Sigmoid colon (tissue), 7 donors: ENCODE measurements at places on chromosomes 2 and 18. TPM values are rescaled to one million over a fixed set of nuclear protein-coding genes. Genes with fewer than 3 reads are reported as not detected.

IL36G gene
- total RNA-seq = not detected

GATA6 gene
- 3.5 TPM for total RNA-seq

GAD1 gene
- total RNA-seq = not detected

GPR75 gene
- 2.2 TPM for total RNA-seq

AKAIN1 gene
- total RNA-seq = not detected

CCDC68 gene
- total RNA-seq = 4.3 TPM

AMER3 gene
- total RNA-seq = not detected

DNA sequence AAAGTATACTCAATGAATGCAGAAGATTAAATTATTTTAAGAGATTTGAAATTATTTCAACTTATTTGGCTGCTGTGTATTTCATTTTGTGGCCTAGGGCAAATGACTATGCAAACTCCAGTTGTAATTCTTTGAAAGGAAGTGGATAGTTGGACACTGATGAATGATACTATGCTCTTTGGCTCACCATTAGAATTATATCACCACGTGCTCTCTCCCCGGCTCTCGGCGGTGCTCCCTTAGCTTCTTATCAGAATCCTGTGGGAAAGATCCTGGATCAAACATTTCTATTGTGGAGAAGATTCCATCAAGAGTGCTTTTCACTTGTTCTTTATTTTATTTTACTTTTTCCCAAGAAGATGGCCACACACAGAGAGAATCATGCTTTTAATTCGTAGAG is 55.2 kb downstream of the ADCYAP1 start:
- H3K36me3 ChIP-seq = no peaks in the 10 kb centered on the region
- no peak overlapping the region for H3K4me3 ChIP-seq
- no peak overlapping the region for H3K27ac ChIP-seq
- no peaks in the 10 kb centered on the region for H3K27me3 ChIP-seq
- DNase-seq = no peak

DNA sequence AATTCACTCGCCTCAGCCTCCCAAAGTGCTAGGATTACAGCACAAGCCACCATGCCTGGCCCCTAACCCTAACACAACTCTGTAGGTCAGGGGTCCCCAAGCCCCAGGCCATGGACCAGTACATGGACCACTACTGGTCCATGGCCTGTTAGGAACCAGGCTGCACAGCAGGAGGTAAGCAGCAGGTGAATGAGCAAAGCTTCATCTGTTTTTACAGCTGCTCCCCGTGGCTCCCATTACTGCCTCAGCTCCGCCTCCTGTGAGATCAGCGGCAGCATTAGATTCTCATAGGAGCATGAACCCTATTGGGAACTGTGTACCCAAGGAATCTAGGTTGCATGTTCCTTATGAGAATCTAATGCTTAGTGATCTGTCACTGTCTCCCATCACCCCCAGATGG is 201.7 kb downstream of the NRP2 start:
- H3K4me1 ChIP-seq = peaks cover 11% of the 10 kb centered on the region
- no peaks in the 10 kb centered on the region for H3K27me3 ChIP-seq
- peak overlapping the region; percentile 80 for H3K27ac ChIP-seq
- no peak for DNase-seq
- H3K36me3 ChIP-seq = no peaks in the 10 kb centered on the region

- H3K36me3 ChIP-seq = no peaks in the 10 kb centered on the region
- H3K27me3 ChIP-seq = no peaks in the 10 kb centered on the region
- no peak overlapping the region for H3K4me3 ChIP-seq
- H3K4me1 ChIP-seq = peaks cover 19% of the 10 kb centered on the region
- no peak overlapping the region for H3K27ac ChIP-seq
- DNase-seq = no peak
These were observed 205.5 kb downstream of the BCL2 start for GRCh38 chr18:63113899-63114565.

DNA sequence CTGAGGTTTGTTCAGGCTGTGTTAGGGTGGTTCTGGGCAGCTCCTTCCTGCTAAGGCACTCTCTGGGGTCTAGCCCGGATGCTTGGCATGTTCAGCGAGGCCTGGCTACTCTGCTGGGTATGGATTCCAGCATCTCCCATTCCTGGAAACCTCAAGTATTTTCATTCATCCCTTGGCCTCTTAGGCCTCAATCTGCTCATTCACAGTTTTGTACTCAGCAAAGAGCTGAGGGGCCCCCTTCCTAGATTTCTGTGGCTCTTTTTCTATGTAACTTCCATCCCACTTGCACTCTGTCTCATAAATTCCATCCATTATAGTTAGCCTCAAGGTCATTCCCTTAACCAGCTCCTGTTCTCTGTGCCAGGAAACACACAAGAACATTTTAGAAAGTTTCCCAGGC is 798.8 kb upstream of the HS6ST1 start:
- no peak for DNase-seq
- no peaks in the 10 kb centered on the region for H3K27me3 ChIP-seq
- no peaks in the 10 kb centered on the region for H3K36me3 ChIP-seq
- H3K4me1 ChIP-seq = no peaks in the 10 kb centered on the region
- no peak overlapping the region for H3K4me3 ChIP-seq

DNA sequence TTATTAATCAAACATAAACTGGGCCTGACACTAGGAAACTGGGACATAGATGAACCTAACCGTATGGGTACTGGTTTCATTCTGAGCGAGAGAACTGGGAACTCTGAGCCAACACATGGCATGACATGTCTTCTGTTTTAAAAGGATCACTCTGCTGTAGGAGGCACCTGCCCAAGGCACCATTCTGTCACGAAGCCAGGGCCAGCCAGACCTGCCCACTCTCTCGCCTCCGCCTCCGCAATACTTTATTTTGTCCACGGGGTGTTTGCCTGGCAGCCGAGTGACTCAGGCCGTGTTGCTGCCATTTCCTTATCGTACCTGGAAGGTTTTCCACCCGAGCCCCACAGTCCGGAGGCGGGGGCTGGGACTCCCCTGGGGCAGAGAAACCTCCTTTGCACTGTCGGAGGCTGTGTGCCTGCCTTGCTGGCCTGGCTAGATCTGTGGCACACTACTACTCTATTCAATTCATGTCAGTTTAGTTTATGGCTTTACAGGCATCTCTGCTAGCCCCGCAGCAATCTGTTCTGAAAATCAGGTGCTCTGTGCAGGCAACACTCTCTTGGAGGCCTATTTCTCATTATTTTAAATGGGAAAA is 120.4 kb upstream of the ACKR3 start:
- H3K4me1 ChIP-seq = no peaks in the 10 kb centered on the region
- H3K36me3 ChIP-seq = no peaks in the 10 kb centered on the region
- no peak for DNase-seq
- H3K27ac ChIP-seq = no peak overlapping the region
- H3K4me3 ChIP-seq = no peak overlapping the region

DNA sequence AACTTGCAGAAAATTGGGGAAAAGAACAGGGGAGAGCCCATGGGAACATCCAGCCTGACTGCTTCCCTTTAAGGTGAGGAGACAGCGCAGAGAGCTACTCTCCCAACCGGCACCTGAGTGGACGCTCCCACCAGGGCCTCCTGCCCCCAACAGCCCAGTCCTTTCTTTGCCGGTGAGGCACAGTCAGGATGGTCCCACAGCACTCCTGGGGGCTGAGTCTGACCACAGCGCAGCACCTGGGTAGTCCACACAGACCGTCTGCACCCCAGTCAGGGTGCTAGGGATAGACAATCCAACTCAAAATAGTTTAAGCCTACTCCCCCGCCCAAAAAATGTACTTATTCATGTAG is 74.5 kb downstream of the MEX3C start:
- no peak overlapping the region for H3K27ac ChIP-seq
- H3K27me3 ChIP-seq = no peaks in the 10 kb centered on the region
- no peaks in the 10 kb centered on the region for H3K36me3 ChIP-seq
- no peaks in the 10 kb centered on the region for H3K4me1 ChIP-seq
- no peak for DNase-seq

GRCh38 chr2:23430263-23430662 is 45.3 kb downstream of the KLHL29 start:
- H3K27ac ChIP-seq = peak overlapping the region; percentile 65
- H3K4me1 ChIP-seq = peaks cover 59% of the 10 kb centered on the region
- H3K27me3 ChIP-seq = no peaks in the 10 kb centered on the region
- DNase-seq = no peak
- no peaks in the 10 kb centered on the region for H3K36me3 ChIP-seq
- no peak overlapping the region for H3K4me3 ChIP-seq

GRCh38 chr2:152740743-152741328 is 22.4 kb downstream of the ARL6IP6 start:
- H3K4me1 ChIP-seq = peaks cover 4% of the 10 kb centered on the region
- peaks cover 8% of the 10 kb centered on the region for H3K36me3 ChIP-seq
- H3K27me3 ChIP-seq = no peaks in the 10 kb centered on the region
- no peak overlapping the region for H3K27ac ChIP-seq
- no peak overlapping the region for H3K4me3 ChIP-seq
- DNase-seq = no peak

DNA sequence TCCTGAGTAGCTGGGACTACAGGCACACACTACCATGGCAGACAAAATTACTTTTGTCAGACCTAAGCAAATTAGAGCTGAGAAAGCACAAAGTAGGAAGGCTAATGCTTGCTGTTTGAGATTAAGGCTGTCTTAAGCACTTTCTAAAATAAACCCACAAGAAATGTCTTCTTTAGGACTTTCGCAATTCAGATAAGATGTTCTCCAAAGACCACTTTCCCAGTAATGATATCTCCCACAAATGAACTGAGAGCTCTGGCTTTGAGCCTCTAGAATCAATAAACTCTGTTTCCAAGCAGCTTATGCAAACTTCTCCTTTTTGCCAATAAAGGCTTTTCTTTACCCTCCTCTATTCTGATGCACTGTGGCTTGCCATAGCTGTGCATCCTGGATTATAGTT is 32.0 kb upstream of the GALNT1 start:
- no peaks in the 10 kb centered on the region for H3K4me1 ChIP-seq
- no peak overlapping the region for H3K27ac ChIP-seq
- no peaks in the 10 kb centered on the region for H3K27me3 ChIP-seq
- H3K4me3 ChIP-seq = no peak overlapping the region

- DNase-seq = no peak
- H3K4me3 ChIP-seq = no peak overlapping the region
- H3K4me1 ChIP-seq = no peaks in the 10 kb centered on the region
- H3K36me3 ChIP-seq = no peaks in the 10 kb centered on the region
- no peaks in the 10 kb centered on the region for H3K27me3 ChIP-seq
- no peak overlapping the region for H3K27ac ChIP-seq
These were observed 58.5 kb upstream of the MSH6 start for GRCh38 chr2:47724221-47724981.

- H3K27me3 ChIP-seq = no peaks in the 10 kb centered on the region
- no peak overlapping the region for H3K27ac ChIP-seq
- H3K36me3 ChIP-seq = no peaks in the 10 kb centered on the region
- no peak for DNase-seq
- no peaks in the 10 kb centered on the region for H3K4me1 ChIP-seq
- H3K4me3 ChIP-seq = no peak overlapping the region
These were observed 270.9 kb downstream of the CYP26B1 start for GRCh38 chr2:71876542-71877451.

GRCh38 chr2:152407204-152407721 is 72.3 kb downstream of the FMNL2 start:
- DNase-seq = peak; percentile 73
- peak overlapping the region; percentile 30 for H3K27ac ChIP-seq
- H3K4me3 ChIP-seq = peak overlapping the region; percentile 16

DNA sequence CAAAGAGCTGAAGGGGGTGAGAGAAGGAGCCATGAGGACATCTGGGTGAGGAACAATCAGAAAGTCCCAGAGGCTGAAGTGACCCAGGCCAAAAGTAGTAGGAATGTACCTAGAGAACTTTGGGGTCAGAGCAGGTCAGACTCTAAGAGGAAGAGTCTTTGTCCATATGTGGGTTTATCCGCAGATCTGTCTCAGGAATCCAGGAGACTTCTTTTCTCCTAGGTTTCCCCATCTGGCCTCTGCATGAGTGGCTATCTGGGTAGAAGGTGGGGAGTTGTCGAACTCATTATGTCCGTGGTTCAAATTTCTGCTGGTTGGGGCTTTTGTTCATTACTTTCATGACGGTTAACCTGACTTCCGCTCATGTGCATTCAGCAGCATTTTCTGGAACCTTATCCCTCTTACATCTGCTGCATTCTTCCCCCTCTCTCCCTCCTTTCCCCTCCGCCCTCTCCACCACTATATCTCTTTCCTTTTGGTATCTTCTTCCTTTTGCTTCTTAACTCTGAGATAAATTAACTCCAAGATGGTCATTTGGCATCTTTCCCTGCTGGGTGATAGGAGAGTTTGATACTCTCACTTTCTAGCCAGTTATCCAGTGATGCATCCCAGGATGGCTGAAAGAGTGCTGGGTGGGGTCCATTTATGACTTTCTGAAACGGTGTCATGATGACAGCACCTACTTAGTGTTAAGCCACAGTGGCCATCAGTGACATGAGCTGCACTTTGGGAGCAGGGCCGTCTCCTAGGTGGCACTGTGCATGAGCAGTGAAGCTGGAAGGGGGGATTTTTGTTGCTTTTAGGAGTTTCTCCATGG is 2.1 kb downstream of the LIPG start:
- H3K27ac ChIP-seq = no peak overlapping the region
- no peak for DNase-seq
- no peaks in the 10 kb centered on the region for H3K36me3 ChIP-seq
- peaks cover 50% of the 10 kb centered on the region for H3K27me3 ChIP-seq
- no peaks in the 10 kb centered on the region for H3K4me1 ChIP-seq
- H3K4me3 ChIP-seq = no peak overlapping the region

DNA sequence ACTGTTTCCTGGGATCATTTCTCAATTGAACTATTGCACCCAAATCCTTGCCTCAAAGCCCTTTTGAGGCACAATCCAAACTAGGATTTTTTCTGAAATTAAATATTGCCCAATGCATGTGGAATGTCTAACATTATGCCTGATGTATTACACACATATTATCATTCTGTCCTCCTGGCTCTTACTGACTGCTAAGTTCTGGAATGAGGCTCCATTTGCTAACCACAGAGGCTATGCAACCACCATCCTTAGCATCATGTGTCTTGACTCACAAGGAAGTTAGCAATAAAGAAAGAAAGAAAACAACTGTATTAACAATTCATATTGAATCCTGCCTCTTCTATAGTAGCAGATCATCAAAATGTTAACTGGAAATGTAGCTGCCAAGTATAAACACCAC is 1142.7 kb downstream of the CNTNAP5 start:
- H3K4me3 ChIP-seq = no peak overlapping the region
- H3K27me3 ChIP-seq = no peaks in the 10 kb centered on the region
- no peaks in the 10 kb centered on the region for H3K4me1 ChIP-seq
- DNase-seq = no peak
- H3K27ac ChIP-seq = no peak overlapping the region

- H3K27ac ChIP-seq = no peak overlapping the region
- no peaks in the 10 kb centered on the region for H3K27me3 ChIP-seq
- H3K4me1 ChIP-seq = no peaks in the 10 kb centered on the region
- no peak overlapping the region for H3K4me3 ChIP-seq
These were observed 618.0 kb downstream of the CCDC85A start for GRCh38 chr2:56801770-56802169.
